ENCODE measurements at places on chromosomes 7 and 10.

GRCh38 chr7:138875794-138876193 lies 77.8 kb upstream of the ATP6V0A4 start:
- no peak for DNase-seq

- DNase-seq, result no peak
These were observed 35.8 kb downstream of the DNAJC9 start for GRCh38 chr10:73211106-73211811.

DNA sequence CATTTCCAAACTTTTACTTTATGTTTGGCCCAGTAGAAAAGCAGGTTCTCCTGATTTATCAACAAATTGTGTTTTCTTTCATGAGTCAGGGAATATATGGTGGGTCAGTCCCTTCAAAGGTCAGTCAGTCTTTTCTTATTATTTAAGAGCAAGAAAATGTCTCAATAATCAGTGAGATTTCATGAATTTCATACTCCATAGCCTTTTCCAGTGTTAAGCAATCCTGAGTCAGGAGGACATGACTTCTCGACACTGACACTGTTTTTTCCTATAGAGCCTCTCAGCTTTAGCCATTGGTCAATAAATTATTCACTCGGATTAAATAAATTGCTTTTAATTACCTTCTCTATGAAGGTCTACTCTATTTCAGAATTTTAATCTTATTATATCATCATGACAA lies 334.5 kb downstream of the SORCS1 start:
- no peak for DNase-seq

DNA sequence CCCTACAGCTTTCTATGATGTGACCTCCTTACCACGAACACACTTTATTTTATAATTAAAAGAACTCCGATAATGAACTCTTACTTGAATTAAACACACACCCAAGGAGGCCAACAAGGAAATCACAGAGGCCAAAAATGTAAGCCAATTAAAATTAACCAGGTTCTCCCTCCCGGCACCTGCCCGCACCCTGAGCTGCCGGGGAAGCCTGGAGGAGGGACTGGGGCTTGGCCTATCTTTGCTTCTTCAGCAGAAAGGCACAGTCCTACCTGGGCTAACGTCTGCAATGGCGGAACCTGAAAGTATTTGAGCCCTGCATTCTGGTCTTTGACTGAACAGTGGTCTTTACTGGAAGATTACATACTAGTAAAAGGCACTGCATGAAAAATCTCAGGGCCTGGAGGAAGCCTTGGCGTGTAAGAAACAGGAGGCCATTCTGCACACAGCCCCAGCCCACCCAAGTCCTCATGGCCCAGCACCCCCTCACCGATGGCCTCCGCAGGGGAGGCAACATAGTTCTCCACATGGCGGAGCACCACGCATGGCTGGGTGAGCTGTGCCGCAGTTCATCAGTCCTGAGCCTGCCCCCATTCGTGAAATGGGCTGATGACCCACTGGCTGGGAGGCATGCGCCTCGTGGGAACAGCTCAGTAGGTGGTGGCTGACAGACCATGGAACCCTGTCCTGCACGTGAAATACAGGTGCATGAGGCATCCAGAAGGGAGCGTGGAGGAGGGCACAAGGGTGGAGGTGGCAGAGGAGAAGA lies 173.8 kb downstream of the PARD3 start:
- DNase-seq, result no peak

DNA sequence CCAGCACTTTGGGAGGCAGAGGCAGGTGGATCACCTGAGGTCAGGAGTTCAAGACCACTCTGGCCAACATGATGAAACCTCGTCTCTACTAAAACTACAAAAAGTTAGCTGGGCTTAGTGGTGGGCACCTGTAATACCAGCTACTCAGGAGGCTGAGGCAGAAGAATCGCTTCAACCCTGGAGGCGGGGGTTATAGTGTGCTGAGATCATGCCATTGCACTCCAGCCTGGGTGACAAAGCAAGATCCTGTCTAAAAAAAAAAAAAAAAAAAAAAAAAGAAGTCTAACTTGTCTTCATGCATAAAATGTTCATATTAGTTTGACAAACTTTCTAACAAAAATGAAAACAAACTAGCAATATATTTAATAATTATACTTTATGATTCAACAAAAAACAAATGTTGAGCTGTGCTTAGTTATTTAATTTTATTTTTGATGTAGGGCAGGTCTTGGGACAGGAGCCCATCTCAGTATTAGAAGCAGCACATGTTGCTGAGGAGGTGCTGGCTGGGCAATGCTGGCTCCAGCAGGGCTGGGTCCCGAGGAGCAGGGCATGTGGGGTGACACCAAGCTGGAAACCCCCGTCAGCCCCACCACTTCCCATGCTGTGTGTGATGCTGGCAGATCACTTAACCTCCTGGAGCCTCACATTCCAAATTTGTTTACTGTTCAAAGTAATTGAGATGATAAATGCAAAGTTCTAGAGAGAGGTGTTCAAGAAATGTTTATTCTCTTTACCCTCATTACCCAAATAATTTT lies 335.3 kb upstream of the KLF6 start:
- peak; percentile 45 for DNase-seq

DNA sequence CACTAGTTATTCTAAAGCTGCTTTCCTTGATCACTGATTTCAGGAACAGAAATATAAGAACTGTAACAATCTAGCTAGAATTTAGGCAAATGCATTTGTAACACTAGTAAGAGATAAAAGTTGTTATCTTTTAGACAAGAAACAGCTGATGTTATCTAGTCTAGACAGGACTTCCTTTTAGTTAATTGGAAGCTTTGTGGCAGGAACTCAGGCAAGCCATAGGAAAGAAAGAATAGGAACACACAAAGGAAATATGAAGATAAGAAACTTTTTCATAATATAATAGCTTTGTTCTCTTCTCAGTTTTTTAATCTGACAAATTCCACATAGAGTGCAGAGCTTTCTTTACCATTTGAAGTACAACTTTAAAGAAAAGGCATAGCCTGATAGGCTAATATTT lies 59.0 kb upstream of the AGR3 start:
- DNase-seq, result no peak
